ENCODE measurements at places on chromosomes 4 and X.

DNA sequence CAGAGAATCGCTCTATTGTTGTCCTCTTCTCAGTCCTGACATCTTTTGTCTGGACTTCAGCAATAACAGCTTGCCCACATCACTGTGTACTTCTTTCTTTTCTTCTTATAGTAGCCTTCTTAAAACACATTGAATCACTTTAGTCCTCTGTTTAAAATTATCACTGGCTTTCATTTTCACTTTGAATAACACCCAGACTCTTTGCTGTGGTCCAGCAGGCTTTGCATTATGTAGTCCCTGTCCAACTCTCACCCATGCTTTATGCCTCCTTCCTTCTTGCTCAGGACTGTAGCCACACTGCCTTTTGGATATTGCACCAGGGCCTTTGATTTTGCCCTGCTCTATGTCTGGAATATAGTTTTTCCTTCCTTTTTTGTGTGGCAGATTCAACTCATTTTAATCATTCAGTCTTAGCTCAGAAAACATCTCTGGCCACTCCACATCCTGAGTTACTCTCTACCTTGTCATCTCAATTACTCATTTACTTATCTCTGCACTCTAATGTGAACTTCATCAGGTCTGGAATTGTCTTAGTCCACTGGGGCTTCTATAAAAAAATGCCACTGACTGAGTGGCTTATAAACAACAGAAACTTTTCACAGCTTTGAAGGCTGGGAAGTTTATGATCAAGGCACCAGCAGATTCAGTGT lies 168.2 kb downstream of the C4orf33 start:
- no peak for DNase-seq

DNA sequence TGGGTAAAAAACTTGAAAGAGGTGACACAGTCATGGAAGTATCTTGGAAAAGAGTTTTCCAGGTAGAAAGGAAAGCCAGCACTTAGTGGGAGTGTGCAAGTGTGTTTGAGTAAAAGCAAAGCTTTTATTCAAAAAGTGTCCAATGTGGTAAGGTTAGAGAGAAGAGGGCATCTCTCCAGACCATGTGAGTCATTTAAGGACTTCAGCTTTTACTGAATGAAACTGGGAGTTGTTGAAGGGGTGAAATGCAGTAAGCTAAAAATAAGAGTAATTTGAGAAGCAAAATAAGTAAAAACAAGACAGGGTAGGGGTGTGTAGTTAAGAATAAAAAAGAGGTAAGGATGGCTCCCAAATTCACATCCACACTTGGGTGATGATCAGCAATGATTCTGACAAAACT lies 238.9 kb downstream of the SLC7A11 start:
- no peak for DNase-seq

- peak; percentile 86 for DNase-seq
These were observed 685 bp upstream of the MORF4L2 start for GRCh38 chrX:103687073-103687695.

DNA sequence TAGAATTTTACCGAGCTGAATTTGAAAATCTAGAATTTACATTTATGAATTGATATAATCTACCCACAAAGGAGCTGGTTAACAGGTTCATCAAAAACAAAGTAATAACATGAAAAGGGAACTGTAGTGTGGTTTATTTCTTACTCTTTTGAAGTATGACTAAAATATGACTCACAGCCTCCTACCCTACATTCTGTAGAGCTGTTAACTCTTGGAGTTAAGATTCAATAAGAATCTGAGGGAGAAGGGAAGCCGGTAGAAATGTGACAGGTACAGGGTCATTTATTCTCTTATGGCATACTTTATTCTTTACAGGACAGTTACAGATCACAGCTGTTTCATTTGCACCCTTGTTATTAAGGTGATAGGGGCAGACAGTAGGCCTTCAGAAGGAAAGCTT lies 132.2 kb upstream of the FAM47B start:
- no peak for DNase-seq

- DNase-seq, result no peak
These were observed 22.2 kb downstream of the PHKA2 start for GRCh38 chrX:18961686-18962085.

GRCh38 chr4:98827661-98828060 lies 101.3 kb downstream of the EIF4E start:
- DNase-seq, result no peak

DNA sequence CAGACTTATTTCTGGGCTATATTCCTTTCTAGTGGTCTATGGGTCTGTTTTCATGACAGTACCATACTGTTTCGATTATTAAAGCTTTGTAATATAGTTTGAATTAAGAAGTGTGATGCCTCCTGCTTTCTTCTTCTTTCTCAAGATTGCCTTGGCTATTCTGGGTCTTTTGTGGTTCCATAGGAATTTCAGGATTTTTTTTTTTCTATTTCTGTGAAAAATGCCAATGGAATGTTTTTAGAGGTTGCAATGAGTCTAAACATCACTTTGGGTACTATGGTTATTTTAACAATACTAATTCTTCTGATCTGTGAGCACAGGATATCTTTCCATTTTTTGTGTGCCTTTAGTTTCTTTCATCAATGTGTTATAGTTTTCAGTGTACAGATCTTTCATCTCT lies 204.3 kb upstream of the HCCS start:
- DNase-seq, result no peak

DNA sequence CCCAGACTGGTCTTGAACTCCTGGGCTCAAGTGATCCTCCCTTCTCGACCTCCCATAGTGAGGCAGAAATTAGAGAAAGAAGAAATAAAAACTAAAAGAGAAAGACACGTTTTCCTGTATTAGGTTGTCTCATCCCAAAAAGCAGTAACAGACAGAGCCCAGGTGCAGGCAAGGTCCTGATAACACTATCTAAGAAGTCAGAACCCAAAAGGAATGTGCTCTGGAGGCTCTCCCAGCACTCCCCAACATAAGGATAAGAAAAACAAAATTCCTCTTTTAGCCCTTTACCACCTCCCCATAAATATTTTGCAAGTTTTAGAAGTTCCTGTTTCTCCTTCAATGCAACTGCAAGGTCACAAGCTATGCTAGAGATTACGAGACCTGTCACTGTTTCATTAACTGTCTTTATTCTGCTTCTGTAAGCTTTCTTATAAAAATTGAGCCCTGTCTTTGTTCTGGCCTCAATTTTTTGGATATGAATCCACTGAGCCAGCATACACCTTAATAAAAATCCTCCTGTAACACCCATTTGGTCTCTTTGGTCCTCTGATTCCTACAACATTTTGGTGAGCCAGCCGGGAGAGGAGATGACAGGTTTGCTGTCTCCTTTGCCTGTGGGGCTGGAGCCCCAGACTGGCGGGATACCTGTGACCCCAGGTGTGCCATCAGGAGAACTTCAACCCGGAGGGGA lies 25.9 kb downstream of the LIAS start:
- DNase-seq, result no peak

GRCh38 chr4:184401397-184402171 lies 72.8 kb downstream of the IRF2 start:
- no peak for DNase-seq

- no peak for DNase-seq
These were observed 90.0 kb downstream of the AREG start for GRCh38 chr4:74534936-74535335.

- DNase-seq, result no peak
These were observed 33.9 kb upstream of the ATP6AP2 start for GRCh38 chrX:40546870-40547269.

DNA sequence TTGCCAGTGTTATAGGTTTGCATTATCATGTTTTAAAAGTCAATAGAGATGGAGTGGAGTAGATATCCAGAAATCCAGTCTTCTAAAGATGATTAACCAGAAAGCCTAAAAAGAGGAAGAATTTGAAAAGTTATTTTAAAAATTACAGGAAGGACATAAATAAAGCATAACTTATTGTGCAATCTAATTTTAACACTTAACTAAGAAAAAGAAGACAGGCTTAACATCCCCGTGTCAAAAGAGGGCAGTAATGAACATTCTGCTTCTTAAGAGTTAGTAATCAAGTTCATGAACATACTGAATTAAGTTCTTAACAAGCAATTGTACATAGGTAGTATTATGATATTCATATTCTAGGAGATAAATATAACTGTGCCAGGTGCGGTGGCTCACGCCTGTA lies 39.3 kb downstream of the ELF2 start:
- no peak for DNase-seq

DNA sequence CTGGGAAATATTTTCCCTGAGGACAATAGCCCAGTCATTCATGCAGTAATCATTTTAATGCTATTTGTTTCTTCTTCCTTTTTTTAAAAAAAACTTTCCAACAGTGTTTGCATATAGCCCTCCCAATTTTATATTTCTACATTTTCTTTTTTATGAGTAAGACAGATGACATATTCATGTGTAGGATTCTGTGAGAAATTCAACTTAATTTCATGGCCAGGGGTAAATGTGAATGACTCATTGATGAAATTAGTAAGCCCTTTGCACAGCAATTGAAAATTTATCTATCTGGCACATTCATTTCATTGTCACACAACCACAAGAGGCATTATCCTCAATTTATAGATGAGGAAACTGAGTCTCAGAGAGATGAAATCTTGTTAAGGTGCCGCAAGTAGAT lies 13.7 kb upstream of the SMIM20 start:
- no peak for DNase-seq

DNA sequence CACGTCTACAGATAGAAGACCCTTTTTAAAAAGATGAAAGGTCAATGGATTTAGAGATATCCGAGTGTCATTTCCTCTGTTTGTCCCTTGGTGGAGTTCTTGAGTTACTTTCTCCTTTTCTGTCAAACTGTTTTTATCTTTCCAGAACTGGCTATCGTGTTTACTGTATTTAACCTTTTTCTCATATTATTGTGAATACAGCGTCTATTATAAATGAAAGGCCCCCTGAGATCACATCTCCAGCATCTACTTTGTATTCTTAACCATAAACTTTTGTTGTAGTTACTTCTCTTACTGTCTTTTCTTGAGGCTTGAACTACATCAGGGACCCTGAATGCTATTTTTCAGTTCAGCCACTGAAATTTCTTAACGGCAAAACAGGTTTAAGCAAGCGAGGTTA lies 4.0 kb upstream of the PCDH7 start:
- no peak for DNase-seq

DNA sequence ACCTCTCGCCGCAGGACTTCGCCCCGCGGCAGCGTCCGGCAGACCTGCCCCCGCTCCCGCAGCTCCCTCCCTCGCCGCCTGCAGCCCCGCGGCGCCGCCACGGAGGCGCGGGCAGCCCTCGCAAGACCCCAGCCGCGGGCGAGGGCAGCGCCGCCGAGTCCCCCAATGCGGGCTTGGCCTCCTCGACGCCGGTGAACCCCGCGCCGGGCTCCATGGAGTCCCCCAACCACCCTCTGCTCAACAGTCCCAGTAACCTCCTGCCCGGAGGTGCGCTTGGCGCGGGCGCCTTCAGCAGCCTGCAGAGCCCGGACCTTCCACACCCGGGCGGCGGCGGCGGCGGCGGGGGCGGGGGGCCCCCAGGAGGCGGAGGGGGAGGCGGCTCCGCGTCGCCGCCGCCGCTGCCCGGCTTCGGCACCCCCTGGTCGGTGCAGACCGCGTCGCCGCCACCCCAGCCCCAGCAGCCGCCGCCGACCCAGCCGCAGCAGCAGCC lies 1.2 kb downstream of the CPEB2 start:
- peak; percentile 45 for DNase-seq

GRCh38 chr4:98341309-98341708 lies 80.1 kb downstream of the RAP1GDS1 start:
- DNase-seq, result no peak

GRCh38 chr4:97104006-97104405 lies 1039.3 kb downstream of the STPG2 start:
- DNase-seq, result no peak

DNA sequence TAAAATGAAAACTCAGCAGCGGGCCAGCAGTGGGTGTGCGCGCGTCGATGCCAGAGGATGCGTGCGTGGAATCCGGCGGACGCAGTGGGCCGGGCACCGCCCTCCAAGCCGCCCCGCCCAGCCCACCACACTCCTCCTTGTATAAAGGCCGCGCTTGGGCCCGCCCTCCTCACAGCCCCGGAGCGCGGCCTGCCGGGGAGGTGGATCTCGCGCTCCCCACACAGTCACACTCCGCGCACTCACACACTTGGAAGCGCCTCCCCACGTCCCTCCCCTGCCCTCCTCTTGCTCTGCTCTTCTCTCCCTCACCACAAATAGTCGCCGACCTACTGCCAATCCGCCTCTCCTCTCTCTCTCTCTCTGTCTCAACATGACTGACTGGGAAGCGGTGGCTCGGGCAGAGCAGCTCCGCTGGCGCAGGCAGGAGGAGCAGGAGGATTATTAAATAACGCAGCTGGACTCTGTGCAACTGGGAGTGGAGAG lies at the start of gene CCSER1:
Gene CCSER1 (plus strand): TSS at position 172 of the 483 bp plus-strand sequence.
- peak; percentile 8 for DNase-seq

- no peak for DNase-seq
These were observed 37.9 kb upstream of the MXD4 start for GRCh38 chr4:2299794-2300193.

DNA sequence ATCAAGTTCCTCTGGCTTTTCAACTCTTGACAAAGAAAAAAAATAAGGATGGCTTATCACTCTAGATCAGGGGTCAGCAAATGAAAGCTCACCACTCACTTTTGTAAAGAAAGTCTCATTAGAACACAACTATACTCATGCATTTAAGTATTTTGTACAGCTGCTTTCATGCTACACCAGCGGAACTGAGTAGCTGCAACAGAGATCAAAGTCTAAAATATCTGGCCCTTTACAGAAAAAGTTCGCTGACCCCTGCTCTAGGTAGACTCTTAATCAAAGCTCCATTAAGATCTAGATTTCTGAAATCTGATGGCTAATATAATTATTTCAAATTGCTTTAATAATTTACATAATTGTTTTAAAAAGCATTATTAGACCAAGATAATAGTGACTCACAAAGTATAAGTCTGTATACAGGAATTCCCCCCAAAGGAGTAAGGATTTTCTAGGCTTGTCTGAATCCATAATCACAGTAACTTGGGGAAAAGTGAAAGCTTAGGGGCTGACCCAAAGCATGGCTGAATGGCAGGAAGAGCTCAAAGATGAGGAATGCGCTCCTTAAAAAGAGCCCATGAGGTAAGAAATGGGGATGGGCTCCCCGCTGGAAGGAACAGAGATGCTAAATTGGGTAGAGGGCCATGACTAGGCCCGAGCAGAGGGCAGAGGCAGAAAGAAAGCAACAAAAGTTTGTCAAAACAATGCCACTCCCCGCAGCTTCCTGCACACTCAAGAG lies 140.3 kb downstream of the SH3KBP1 start:
- no peak for DNase-seq

DNA sequence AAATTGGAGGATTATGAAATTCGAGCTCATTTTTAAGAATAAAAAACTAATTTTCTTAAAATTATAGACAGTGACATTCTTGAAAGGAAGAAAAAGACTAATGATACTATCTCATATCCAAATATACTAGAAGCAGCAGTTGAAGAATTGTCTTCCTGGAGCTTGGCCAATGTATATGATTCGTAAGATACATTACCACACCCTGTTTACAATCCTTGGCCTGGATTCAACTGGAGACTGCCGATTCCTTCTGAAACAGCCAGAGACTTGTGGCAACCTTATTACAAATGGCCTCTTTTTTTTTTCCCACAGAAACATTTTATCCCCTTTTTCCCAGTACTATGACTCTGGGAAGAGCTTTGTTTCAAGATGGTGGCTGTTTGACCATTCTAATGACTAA lies 571.2 kb upstream of the FAT1 start:
- no peak for DNase-seq

GRCh38 chrX:13376857-13377549 lies 57.1 kb upstream of the ATXN3L start:
- no peak for DNase-seq
